RWPE2 (cell line): ENCODE measurements at places on chromosomes 12 and 14.

DNA sequence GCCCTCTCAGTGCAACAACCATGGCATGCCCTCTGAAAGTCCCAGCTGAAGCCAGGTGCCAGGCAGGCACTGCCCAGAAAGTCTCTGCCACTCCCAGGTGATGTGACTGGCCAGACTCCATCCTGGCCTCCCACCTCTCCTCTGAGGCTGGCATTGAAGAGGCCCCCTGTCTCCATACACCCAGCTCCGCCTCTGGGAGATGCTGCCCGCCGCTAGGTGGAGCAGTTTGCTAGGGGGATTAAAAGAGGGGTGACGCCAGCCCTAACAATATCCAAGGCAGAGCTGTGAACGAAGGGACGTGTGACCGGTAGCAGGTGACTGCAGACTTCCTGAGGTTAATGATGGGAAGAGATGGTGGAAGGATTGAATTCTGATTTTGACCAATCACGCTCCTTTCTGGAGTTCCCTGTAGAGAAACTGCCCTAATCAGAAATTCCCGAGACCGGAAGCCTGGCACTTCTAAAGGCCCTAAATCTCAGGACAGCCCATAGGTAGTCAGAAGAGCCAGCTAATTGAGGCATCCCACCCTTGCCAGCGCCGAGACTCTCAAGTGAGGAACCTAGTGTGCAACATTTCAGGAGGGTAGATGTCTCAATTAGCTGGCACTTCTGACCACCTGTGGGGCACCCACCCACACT, 8.3 kb upstream of the PLEK2 start:
- H3K4me3 ChIP-seq, result no peak overlapping the region
- peak overlapping the region; percentile 94 for H3K27ac ChIP-seq

- H3K36me3 ChIP-seq, result no peaks in the 10 kb centered on the region
- DNase-seq, result peak; percentile 52
- no peak overlapping the region for H3K4me3 ChIP-seq
- no peaks in the 10 kb centered on the region for H3K27me3 ChIP-seq
Observed at GRCh38 chr14:90491221-90491885, 94.5 kb downstream of the CALM1 start.

DNA sequence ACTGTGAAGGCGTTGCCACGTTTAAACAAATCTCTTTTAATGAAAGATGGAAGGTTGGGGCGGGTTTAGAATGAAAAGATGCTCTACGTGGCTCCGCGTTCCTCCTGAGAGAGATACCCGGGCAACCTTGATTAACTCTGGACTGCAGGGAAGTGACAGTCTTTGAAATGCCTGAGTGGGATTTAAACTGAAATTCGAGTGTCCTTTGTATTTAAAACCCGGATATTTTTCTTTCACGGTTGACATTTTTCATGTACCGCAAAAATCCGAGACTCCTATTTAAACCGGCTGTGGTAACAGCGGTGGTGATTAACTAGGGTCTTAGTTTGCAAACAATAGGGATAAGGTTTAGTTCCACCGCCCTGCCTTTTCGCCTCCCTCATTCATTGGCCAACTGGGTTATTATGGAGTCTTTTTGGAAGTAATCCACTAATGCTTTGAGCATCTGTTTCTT, 707 bp downstream of the G2E3 start:
- no peaks in the 10 kb centered on the region for H3K27me3 ChIP-seq
- no peak for DNase-seq
- peak overlapping the region; percentile 63 for H3K27ac ChIP-seq

GRCh38 chr12:113040722-113041171, 15.8 kb upstream of the DTX1 start:
- H3K27ac ChIP-seq, result peak overlapping the region; percentile 89
- no peak overlapping the region for H3K4me3 ChIP-seq
- no peaks in the 10 kb centered on the region for H3K36me3 ChIP-seq
- DNase-seq, result peak; percentile 83
